Activated CD8-positive, alpha-beta memory T cell treated with anti-CD3 and anti-CD28 coated beads for 1 hour (primary cell): ENCODE measurements at places on chromosomes 7 and 10.

DNA sequence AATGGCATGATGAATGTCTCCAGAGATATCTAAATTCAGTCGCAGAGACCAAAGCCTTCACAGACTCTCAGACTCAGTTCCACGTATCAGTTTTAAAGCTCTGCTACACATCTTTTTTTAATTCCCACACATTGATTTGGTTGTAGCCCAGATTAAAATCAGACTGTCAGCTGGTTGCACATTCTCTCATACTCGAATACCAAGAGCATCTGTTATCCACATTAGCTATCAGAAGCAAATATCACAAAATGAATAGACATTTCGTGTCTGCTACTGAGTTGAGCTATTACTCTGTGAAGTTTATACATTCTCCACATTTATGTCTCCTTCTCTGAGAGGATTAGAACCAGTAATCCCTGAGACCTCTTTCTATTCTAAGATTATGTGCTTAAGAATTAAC is 229.2 kb downstream of the GPAM start:
- DNase-seq: no peak

DNA sequence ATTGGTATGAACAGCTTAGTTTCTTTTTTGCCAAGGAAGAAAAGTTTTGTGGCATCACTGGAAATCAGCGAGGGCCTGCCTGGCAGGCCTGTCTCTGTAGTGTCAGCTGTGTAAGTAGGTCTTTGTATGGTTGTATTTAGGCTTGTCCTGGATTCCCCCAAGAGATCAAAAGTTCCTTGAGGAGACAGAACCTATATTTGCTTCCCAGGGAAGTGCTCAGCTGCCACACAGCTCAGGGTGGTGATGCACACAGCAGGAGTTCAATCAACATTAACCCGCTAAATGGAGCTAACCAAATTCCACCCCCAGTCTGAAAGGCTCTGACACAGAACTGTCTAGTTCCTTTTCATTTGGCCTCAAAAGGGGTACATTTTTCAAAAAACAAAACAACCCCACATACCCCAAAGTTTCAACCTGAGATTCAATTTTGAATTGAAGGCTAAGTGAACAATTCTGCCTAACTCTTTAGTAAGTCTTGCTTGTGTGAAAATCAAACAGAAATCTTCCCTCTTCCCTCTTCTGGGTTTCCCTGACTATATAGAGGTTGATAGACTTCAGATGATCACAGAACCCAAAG is 124.4 kb downstream of the CLEC2L start:
- DNase-seq: no peak

- DNase-seq: no peak
Measured at GRCh38 chr7:21326241-21326640, 101.6 kb upstream of the SP4 start.

- DNase-seq: no peak
Measured at GRCh38 chr10:100873146-100873826, 39.5 kb upstream of the SLF2 start.

GRCh38 chr10:19816411-19817230 is at the start of gene PLXDC2:
Gene PLXDC2, plus strand, starts transcription at chr10:19816432.
- DNase-seq: no peak

GRCh38 chr10:117366741-117367140 is 8.5 kb downstream of the PDZD8 start:
- DNase-seq: no peak

- DNase-seq: no peak
Measured at GRCh38 chr10:23820792-23821191, 381.9 kb downstream of the OTUD1 start.
